ENCODE measurements at places on chromosomes 16 and 17.

DNA sequence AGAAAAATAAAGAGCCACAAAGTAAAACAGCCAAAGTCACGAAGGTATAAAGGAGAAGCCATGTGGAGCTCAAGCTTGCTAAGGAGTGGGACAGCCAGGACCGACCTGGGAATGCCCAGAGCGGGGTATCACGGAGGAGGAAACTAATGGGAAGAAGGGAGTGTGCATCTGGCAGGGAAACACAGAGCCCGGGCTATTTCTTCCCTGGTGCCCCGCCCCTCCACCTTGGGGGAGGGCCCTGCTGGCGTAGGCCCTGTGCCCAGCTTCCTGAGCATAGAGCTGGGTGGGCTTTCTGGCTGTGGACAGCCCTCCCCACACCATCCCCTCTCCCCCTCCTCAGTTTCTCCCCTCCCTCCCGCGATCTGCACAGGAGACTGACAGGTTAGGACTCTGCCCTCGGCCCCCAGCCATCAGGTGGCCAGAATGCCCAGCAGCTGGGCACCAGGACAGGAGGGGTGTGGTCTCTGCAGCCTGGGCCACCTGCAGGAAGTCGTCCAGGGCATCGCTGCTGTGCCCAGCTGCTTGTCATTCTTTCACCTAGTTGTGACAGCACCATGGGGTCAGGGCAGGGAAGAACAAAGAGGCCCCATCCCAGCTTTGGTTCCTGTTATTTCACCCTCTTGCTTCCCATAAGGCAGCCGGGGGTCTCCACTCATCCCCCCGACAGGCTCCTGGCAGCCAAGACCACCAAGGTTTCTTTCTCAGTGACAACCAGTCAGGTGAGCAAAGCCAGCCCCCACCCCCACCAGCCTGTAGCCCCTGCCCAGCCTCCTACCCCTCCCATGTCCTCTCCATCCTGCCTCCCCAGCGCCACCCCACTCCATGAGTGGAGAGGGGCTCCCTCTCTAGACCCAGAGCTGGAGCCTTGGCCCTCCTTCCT is 7.1 kb upstream of the DCAF7 start:
- DNase-seq: no peak

GRCh38 chr17:2054512-2055291 is at the start of gene HIC1:
TSS of gene HIC1 (plus strand) at chr17:2055103. CDS start at chr17:2056691, 1,588 bp downstream.
- no peak for DNase-seq

DNA sequence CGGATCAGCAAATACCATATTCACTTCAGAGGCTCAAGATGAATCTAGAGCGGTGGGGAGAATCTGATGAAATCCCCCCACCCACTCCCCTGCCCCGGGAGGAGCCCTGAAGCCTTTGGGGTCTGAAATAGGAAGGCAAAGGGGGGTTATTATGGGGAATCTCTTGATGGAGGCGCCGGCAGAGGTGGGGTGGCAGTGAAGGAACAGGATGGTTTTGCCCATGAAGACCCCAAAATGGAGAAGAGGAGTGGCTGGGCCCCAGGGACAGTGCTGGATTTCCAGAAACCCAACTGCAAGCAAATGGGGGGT is 637 bp downstream of the WNT3 start:
- DNase-seq: no peak

- no peak for DNase-seq
Measured at GRCh38 chr16:48354877-48355855, 30.0 kb downstream of the SIAH1 start.

- no peak for DNase-seq
Measured at GRCh38 chr16:28494121-28494851, at the start of gene APOBR. TSS of gene APOBR (plus strand) at chr16:28494643. CDS start at chr16:28494682, 39 bp downstream.

GRCh38 chr17:44966348-44967025 is 1.6 kb downstream of the C1QL1 start:
- DNase-seq: no peak
